ENCODE measurements at places on chromosomes 6 and 20.

- DNase-seq = no peak
These were observed 86.4 kb upstream of the RIPOR2 start for GRCh38 chr6:25022140-25022553.

DNA sequence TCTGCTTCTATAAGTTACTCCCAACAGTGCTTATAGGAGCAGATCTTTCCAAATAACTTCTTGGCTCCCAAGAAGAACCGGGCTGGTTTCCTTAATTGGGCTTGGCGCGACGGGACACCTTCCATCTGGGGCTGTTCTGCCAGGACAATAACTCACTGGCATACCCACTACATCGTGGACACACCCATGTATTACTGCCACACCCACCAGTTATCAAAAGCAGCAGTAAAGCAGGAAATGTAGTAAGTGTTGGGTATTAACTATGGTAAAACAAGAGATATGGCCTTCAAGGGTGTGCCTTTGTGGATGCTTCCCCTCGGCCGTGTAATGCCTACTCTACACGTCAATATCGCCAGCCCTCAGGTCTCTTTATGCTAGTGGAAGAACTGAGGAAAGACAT is 24.7 kb downstream of the CNKSR3 start:
- DNase-seq = no peak

- DNase-seq = no peak
These were observed 22.9 kb upstream of the DDR1 start for GRCh38 chr6:30861257-30862048.

DNA sequence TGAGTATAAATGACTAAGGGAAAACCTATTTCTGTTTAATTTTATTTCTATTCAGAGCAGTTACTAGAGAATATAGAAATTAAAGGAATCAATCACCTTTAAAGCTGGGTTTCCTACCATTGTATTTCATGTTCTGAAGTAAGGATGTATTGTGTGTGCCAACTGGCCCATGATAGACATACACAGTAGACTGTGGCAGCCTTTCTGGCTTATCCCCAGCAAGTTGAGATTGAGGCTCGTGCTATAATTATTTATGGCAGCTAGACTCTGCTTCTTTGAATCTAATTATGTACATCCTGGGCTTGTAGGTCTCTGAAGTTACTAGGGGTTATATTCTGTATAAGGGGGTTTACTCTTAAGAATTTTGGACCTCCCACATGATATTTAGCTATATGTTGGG is 44.4 kb downstream of the ZNF292 start:
- no peak for DNase-seq

DNA sequence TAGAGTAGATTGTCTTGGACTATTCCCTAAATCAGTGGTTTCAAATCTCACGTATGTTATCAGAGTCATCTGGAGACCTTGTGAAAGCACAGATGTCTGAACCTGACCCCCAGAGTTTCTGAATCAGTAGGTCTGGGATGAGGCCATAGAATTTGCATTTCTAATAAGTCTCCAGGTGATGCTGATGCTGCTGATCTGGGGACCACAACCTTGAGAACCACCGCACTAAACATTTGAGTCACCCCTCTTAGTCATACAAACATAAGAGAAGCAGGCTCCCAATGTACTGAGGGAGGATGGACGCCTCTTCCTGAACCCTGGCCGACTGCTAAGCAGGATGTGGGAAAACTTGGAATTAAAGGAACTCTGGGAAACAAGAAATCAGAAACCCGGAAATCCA is 187.8 kb upstream of the PRDM1 start:
- no peak for DNase-seq

DNA sequence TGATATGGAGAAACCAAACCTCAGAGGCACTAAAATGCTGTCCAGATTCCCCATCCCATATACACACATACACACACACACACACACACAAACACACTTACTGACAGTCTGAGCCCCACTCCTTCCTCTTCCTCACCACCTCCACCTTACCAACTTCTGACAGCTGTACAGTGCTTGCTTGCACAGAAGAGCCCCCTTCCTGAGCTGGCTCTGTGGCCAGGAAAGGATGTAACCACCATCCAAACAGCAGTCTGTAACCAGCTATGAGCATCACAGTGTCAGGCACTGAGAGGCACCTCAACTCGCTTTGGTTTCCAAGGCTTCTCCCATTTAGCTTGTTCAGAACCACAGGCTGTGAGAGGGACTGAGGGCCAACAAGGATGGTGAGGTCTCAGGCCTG is 5.9 kb upstream of the C6orf136 start:
- no peak for DNase-seq

- no peak for DNase-seq
These were observed 314.5 kb downstream of the EYA4 start for GRCh38 chr6:133555685-133556084.

GRCh38 chr20:32067234-32067821 is 15.3 kb downstream of the HCK start:
- no peak for DNase-seq

GRCh38 chr6:140915551-140915950 is 1217.2 kb upstream of the GJE1 start:
- no peak for DNase-seq

GRCh38 chr20:21534886-21535285 is 21.0 kb upstream of the NKX2-2 start:
- no peak for DNase-seq

GRCh38 chr20:44142413-44142812 is 44.6 kb downstream of the JPH2 start:
- DNase-seq = no peak

- DNase-seq = no peak
These were observed 111.6 kb downstream of the ERMARD start for GRCh38 chr6:169862892-169863525.
